ENCODE measurements at places on chromosomes 11 and 22.

DNA sequence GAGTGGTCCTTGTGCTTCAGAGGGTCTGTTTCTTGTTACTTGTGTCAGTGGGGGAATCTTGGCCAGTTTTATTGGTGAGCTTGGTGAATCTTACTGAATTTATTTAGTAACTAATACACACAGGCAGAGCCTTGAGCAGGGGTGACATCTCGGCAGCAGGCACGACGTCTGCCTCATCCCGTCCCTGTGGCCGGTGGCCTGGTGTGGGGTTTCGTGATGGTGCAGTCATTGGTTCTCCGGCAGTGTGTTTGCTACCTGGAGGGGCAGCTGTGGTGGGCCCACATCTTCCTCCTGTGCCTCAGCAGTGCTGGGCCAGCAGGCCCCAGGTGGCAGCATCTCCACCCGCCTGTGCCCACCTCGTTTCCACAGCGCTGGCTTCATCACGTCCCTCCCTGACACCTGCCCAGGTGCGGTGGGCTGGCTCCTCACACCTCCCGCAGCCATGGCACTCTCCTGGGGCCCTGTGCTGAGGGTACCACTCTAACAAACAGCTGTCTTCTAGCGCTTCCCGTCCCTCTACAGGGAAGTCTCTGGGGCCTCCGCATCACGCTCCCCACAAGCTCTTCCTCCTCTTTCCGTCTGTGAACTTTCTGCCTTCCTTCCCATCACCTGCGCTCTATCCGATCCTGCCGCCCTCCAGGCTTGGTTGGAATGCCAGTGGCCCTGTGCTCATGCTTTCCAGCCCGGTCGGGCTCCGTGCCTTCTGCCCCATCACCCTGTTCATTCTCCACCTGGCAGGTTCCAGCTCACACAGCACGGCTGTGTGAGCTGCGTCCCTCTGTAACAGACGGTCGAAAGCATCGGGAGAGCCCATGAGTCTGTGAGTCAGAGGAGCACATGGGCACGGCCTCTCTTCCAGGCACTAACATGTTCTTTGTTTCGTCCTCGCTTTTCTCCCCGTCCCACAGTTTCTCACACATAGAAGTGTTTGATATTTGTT, 203.4 kb downstream of the TBC1D22A start:
- DNase-seq = no peak

- DNase-seq = no peak
Measured at GRCh38 chr22:25025491-25026400, 73.2 kb downstream of the KIAA1671 start.

DNA sequence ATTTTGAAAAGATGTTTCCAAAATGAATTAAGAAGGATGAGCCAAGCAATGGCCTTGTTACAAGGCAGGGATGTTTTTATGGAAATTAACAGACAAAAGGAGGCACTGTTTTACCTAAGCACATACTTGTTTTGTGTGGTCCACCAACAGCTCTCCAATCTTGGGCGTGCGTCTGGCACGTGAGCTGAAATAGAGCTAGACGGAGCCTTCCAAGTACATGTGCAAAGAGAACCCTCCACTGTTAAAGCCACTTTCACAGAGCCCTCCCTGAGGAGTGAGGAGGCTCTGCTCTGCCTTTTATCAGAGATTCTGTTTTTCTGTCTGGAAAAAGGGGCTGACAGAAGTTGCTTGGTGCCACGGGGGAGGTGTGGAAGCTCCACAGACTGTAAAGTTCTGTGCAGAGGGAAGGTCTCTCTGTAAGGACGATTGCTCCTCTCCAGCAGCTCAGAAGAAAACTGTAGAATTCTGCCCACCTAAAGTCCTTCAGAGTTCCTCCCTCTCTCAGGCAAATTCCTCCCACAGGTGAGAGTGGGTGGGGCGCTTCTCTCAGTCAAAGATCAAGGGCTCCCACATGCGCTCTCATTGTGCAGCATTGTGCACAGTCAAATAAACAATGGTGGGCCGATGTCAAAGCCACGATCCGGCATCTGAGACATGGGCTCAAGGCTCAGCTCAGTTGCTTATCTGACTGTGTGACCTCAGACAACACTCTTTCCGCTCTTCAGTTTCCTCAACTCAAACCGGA, 92.6 kb upstream of the CSNK2A3 start:
- no peak for DNase-seq

DNA sequence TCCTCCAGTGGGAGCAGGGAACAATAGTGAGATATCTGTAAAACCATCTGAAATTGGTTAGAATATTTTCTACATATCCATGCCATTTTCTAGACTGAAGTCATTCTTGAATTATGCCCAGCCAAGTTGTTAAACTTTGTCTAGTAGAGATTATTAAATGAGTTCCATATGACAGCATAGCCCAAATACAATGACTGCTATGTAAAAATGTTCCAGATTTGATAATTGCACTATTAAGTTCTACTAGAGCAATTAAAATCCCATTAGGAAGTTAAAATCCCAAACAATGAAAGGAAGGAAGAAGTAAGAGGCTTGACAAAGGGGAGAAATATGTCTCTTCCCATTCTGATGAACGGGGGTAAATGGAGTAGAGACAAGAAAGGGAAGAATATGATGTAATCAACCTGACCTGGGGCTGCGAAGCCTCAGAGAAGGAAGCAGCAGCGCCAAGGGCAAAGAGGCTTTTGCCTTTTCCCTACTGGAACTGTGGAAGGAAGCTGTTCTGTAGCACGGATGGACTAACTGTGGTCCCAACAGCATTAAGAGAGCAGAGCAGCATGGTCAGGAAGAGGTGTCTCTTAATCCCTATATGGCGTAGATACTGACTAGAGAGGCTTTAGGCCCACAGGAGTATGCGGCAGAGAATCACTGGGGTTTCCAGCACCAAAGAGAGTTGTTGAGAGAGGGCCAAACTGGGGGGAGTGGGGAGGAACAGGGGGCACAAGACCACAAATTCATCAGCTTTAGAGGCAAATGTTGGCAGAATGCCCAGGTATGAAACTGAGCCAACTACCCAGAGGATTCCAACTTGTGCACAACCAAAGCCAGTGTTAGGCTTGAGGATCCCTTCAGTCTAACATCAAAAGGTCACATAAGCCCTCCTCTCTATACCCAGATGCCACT, 26.7 kb downstream of the RRP8 start:
- no peak for DNase-seq

DNA sequence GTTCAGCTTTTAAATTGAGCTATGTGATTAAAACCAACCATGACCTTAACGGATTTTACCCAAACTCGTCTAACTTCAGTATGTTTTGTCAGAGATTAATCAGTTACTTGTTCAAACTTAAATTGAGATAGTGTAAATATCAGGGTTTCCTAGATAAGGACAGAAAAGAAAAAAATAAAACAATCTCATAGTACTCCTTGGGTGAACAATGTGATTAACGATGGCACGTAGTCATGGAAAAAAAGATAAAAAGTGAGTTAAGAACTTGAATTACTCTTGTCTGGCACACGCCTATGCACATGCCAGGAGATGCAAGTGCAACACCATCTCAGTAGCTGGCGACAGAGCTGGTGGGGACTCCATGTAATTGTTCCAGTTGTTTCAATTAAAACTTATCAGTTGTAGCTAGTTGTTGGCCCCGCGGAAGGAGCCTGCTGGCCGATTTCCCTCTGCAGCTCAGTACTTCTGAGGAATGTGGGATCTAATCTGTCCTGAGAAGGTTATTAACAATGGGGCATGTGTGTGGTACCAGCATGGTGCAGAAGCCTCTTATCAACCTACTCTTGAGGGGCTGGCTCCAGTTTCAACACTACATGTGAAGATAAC, 3.0 kb downstream of the RASSF10 start:
- DNase-seq = no peak

- no peak for DNase-seq
Measured at GRCh38 chr22:49763696-49764095, 64.0 kb downstream of the BRD1 start.

All from left renal pelvis (tissue), 4 donors.